ENCODE measurements at places on chromosomes 6 and 20. TPM values are rescaled to one million over a fixed set of nuclear protein-coding genes. Genes with fewer than 3 reads are reported as not detected.

The FAM162B gene
- total RNA-seq, result 0.40 TPM

The PXT1 gene
- total RNA-seq, result not detected

The MCCD1 gene
- not detected for total RNA-seq

The LHFPL5 gene
- not detected for total RNA-seq

The FRMD1 gene
- total RNA-seq, result not detected

The VARS1 gene
- total RNA-seq, result 48.4 TPM

The GABRR1 gene
- not detected for total RNA-seq

Measured in aortic smooth muscle cell (primary cell).